ENCODE measurements at places on chromosomes 2 and 18. TPM values are rescaled to one million over a fixed set of nuclear protein-coding genes. Genes with fewer than 3 reads are reported as not detected.

The OTOF gene
- not detected for total RNA-seq

The ATRAID gene
- total RNA-seq: 122 TPM

The AFTPH gene
- total RNA-seq: 24.7 TPM

The OBSL1 gene
- 29.0 TPM for total RNA-seq

The BOD1L2 gene
- not detected for total RNA-seq

The TUBA3E gene
- total RNA-seq: not detected

The UGT1A10 gene
- total RNA-seq: not detected

The ERBB4 gene
- not detected for total RNA-seq

Data from MCF 10A (cell line).